ENCODE measurements at places on chromosomes 7 and 10. TPM values are rescaled to one million over a fixed set of nuclear protein-coding genes. Genes with fewer than 3 reads are reported as not detected.

Gene EBF3
- total RNA-seq = 0.04 TPM

Gene SLC18A3
- total RNA-seq = not detected

Gene PTF1A
- not detected for total RNA-seq

Gene NEURL1
- 0.24 TPM for total RNA-seq

Gene RAMP3
- not detected for total RNA-seq

DNA sequence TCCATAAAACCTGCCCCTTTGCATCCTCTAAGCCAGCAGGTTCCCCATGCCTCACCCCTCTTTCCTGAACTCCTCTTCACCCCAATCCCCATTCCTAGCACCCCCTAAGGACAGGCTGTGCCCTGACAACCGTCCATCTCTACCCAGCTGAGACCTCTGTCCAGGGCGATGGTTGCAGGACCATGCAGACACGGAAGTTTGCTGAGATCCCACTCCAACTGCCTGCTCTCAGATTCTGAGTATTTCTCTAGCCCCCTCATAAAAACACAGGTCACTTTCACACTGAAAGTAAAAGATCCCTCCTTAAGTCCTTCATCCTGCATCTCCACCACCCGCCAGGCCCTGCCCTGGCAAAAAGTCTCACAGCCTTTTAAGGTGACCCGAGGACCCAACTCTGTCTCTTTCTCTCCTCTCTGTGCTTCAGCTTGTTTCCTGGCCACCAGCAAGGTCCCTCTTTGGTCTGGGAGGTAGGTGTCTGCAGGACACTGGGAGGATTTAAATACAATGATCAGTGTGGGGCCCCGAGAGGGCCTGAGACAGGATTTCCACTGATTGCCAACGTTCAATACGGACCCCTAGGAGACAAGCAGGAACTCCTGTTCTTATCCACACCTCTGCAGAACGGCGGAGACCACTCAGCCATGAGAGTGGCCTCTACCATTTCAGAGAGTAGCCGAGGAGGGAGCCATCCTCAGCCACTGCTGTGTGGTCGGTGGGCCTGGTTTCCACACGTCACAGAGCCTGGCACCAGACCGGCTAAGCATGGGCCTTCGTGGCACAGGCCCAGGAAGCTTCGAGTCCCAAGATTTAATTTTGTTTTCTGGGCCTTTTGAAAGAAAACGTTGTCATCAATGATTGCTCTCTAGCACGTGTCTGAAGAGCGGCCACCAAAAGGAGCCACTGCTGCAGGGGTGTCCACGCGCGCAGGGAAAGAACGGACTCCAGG is 27.9 kb downstream of the CALML3 start:
- DNase-seq = no peak

GRCh38 chr10:110023785-110024465 is 16.1 kb downstream of the ADD3 start:
- DNase-seq = no peak

DNA sequence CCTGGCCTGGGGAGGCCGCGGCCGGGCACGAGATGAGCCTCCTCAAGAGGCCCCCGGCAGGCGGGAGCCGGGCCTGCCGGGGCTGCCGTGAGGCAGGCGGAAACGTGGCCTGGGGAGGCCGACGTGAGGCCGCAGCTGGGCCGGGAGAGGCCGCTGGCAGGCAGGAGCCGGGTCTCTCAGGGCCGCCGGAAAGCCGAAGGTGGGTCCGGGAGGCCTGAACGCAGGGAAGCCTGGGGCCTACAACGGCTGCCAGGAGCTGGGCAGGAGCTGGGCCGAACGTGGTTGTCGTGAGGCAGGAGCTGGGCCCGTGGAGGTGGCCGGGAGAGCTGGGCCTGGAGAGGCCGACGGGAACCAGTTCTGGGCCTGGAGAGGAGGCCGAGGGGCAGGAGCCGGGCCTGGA is 171.9 kb downstream of the TPST1 start:
- DNase-seq = no peak

DNA sequence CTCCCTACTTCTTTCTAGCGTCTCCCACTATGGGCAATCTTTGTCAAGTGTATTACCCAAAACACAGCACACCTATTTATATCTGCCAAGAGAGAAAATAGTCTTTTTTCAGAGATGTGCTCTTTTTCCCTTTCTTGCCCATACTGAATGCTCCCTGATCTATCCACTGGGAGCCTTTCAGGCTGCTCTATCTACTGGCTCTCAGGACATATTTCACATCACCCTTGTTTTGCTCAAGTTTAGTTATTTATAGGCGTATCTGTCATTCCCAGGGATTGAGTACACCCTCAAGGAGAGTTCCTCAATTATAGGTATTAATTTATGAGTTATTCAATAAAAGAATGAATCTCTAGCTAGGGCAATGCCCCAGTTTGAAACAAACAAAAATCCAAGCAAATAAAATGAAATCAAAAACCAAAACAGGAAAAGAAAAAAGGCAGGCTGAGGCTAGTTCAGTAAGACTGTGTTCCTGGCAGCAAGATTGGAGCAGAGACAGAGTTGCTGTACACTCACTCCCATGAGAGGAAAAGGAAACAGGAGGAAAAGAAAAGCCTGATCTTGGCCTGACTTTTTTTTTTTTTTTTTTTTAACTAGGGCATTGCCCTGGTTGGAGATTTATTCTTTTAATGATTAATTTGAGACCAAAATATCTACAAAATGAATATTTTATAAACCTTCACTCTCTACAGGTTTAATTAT is 665.9 kb upstream of the PCDH15 start:
- DNase-seq = no peak

DNA sequence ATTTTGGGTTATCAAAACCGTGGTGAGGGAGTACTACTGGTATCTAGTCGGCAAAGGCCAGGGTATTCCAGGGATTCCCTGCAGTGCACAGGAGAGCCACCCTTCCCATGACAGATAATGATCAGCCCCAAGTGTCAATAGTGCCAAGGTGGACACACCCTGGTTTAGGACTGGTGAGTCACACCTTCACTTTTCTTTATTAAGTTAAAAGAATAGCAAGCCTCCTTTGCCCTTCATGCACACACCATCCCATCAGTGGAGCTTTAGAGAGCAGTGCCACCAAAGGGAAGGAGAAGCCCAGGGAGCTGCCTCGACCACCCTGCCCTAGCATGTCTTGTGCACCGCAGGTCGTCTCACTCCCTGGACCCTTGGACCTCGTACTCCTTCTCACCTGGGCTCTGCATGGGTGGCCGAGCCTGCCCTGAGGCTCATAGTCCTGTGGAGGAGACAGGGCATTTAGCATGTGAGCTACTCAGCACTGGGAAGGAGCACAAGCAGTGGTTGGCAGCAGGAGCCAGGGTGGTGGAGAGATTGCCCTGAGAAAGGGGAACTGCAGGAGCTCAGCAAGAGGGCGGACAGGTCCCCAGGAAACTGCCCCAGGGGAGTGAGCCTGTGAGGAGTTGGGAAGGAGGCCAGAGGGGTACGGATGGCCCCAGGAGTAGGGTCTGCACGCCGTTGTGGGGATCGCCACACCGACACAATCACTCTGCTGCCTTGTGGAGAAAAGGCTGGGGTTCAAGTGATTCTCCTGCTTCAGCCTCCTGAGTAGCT is 17.4 kb downstream of the UBE2D4 start:
- DNase-seq = no peak

DNA sequence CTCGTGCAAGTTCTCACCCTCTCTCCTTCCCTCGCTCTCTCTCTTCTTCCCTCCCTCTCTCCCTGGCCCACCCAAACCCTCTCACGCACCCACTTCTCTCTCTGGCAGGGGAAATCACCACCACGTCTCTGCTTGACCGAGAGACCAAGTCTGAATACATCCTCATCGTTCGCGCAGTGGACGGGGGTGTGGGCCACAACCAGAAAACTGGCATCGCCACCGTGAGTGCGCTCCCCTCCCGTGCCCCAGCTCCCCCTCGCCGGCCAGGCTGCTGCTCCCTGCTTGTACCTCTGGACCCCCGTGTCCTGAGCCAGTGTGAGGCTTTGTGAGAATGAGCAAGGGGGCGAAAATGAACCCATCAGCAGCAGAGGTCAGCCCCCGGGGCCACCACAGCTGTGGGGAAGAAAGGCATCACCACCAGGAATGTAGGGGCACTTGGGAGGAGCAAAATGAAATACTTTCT is 25.5 kb downstream of the C10orf105 start:
- no peak for DNase-seq

DNA sequence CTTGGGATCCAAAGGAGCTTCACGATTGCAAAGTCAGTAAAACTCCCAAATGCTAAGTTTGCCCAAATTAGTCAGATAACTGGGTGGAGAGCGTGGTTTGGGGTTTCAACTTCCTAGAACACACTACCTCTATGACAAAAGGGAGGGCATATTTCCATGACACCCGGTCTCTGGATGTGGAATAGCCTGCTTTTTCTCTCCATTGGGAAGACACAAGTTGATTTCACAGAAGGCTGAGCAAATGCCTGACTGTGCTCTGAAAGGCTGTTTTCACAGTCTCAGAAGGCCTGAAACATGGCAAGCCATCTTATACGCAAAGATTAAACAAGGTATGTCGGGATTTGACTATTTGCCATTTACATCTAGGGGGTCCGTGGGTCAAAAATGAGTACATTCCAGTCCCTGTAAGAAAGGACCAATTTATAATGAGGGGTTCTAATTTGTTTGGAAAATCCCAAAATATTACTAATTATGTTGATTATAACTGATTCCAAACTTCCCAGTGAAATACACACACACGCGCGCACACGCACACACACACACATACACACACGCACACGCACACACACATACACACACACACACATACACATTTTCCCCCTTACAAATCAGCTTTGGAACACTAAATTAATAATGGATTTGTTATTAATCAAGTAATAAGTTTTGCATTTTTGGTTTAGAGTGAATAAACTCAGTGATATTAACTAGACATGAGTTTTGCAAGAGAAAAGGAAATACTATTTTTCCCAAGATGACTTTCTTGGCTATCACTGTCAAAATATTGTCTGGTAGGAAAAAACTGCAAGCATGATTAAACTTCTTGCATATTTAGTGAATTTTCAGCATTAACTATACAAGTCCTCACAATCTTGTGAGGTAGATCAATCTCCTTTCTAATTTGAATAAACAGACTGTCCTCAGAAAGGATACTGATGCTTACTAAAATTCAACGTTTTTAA is 105.0 kb downstream of the PRTFDC1 start:
- DNase-seq = no peak

GRCh38 chr10:35434533-35434932 is 98.2 kb downstream of the CCNY start:
- DNase-seq = no peak

GRCh38 chr7:123367484-123368122 is 166.8 kb downstream of the IQUB start:
- no peak for DNase-seq

- no peak for DNase-seq
Observed at GRCh38 chr7:114939484-114940097, 17.7 kb downstream of the MDFIC start.

- DNase-seq = peak; percentile 80
Observed at GRCh38 chr10:62046522-62047227, 145.2 kb downstream of the ARID5B start.

GRCh38 chr7:132261327-132262159 is 314.7 kb downstream of the PLXNA4 start:
- DNase-seq = no peak

DNA sequence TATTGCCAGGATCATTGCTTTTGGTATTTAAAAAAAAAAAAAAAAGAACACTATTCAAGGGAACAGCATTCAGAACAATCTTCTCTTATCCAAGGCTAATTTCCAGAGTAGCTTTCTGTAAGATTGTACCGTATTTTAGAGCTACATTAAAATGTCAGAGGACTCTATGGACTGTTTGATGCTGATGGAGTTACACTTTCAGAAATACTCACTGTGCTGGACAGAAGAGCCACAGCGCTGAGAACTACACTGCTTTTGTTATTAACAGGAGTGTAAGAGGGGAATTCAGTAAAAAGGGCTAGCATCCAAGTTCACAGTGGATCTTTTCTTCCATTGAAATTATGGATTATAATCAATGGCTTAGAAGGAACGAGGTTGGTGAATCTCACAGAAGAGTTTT is 247.7 kb downstream of the AHR start:
- DNase-seq = no peak

GRCh38 chr7:147984265-147984664 is 606.3 kb upstream of the C7orf33 start:
- DNase-seq = no peak

DNA sequence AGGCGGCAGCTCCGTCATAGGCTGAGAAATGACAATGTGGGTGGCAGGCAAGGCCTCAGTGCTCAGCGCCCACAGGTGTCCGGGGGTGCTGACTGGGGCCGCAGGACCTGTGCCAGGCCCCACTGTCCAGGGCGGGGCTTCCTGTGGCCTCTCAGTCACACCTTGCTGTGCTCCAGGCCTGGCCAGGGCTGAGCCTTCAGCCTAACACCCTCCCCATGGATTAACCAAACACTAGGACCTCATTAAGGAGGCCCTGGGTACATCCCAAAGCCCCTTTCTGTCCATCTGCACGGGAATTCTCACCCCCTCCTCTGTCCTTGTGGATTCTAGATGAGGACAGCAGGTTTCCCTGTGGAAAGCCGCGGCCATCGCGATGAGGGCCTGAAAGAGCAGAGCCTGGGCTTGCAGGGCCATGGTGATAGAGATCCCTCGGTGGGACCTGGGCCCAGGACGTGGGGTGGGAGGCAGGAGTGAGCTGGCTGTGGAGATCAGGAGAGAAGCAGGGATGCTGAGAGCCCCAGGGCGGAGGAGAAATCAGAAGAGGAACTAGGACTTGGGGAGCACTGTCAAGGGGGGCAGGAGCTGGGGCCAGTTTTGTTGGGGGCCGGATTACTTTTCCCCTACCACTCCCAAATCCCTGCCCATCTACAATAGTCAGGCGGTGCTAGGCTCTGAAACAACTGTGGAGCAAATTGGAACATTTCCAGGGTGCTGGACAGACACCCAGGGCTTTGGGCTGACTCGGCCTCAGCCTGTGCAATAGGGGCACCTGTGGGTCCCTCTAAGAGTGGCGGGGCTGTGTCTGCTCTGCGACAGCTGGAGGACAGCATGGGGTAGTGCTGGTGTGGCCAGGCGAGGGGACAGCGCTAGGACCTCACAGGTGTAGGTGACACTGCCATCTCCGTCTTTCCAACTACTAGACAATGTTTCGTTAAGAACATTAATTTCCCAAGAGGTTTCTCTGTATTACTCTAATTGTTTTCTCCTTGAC is 23.3 kb upstream of the MNX1 start:
- DNase-seq = no peak

DNA sequence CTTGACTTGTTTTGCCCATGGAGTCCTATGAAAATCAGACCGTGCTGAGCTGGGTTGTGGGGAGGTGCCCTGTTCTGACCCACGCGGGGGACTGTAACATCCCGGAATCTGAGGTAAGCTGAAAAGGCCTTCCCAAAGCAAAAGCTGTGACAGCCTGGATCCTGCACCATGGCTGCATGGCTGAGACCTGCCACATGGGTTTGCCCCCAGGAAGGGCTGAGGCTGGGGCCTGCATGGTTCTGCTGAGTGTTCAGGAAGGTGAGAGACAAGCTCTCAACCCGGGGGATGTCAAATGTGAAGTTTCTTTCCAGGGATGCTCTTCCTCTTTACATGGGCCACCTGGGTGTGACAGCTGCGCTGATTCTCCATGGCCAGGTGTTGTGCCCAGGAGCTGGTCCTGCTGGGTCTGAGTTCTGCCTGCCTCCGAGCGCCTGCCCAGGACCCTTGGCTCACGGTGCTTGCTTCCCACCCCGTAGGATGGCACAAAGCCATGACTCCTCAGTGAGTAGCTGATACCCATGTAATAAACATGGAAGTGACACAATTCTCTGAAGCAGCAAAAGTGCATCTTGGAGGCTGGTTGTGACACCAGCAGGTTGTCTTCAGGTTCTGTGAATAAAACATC is 58.3 kb downstream of the VIPR2 start:
- DNase-seq = no peak

- no peak for DNase-seq
Observed at GRCh38 chr7:126079581-126079980, 1150.0 kb upstream of the POT1 start.
